ENCODE measurements at places on chromosomes 3 and 15.
A peak's percentile ranks its signal among the peaks of the same experiment; 100 is the strongest.

DNA sequence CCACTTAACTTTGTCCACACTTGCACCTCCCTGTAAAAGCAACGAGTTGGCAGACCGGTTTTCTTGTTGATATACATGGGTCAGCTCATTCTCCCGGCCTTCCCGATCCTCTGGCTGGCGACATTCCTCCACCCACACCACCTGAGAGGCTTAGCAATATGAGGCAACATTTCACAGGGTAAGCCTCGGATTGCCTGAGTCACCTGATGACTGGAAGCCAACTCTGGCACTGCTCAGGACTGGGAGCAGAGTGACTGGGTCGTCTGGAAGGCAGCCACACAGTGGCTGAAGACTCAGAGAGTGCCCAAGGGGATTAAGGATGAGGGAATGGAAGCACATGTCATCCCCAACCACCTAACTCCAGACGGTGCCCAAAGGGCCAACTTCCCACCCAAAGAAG, 9.8 kb downstream of the HOMER2 start:
- DNase-seq: no peak

DNA sequence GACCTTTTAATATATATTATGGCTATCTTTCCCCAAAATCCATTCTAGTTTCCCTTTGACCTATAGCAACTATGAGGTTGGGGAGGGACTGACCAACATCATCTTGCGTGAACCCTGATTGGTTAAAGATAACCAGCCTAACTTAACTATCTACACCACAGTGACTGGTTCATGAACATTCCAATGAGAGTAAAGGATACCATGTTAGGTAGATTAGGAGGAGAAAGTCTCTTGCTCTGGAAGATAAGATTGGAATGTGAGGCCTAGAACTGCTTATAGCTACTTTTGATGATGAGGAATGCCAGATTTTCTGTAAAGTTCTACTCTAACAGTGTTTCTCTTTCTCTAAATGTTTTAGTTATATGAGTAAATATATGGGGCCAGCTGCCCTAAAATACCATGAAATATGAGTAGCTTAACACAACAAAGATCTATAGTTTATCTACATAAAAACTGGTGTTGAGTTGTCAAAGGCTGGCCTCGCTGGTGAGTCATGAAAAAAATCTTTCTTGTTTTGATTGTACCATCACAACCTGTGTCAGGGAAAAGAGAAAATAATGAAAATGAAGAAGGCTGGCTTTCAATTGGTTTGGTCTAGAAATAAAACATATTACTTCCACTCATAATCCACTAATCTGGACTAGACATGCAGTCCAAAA, 481.4 kb downstream of the NSUN3 start:
- no peak for DNase-seq

DNA sequence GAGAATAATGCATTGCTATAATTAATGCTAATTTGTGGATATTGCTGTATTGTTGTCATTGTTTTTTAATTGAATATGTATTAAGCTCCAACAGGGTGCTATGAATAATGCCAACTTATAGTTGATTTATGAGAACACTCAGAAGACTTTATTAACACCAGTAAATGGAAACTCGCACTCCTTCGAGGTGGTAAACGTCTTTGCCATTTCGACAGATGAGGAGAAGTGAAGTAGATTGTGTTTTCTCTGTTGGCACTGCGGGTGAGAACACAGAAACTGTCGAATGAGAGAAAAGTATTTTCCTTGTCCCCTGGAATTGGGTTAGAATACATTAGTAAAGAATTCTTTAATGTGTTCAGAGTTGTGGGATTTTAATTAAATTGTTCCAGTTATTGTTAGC, 354.5 kb downstream of the LPP start:
- DNase-seq: no peak

GRCh38 chr3:185823078-185824044, 1.5 kb downstream of the IGF2BP2 start:
- DNase-seq: peak; percentile 79

DNA sequence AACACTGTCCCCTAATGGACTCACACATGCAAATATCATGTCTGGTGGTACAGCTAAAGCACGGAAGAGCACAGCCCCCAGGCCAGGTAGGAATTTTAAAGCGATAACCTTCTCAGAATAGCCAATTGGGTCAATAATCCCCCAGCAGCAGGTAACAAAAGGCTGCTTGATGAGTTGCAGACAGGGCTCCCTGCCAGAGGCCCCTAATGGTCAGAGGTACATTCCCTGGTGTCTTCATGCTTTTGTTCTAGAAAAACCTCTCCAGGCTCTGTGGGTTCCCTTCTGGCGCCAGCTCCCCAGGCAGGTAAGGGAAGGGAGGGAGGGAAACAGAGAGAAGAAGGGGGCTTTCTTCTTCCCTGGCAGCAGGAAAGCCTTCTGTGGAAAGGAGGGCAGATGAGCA, 43.4 kb upstream of the PRTG start:
- no peak for DNase-seq

- DNase-seq: no peak
Observed at GRCh38 chr3:120416868-120417267, 33.9 kb downstream of the FSTL1 start.

- no peak for DNase-seq
Observed at GRCh38 chr3:188037195-188037718, 116.7 kb upstream of the LPP start.

DNA sequence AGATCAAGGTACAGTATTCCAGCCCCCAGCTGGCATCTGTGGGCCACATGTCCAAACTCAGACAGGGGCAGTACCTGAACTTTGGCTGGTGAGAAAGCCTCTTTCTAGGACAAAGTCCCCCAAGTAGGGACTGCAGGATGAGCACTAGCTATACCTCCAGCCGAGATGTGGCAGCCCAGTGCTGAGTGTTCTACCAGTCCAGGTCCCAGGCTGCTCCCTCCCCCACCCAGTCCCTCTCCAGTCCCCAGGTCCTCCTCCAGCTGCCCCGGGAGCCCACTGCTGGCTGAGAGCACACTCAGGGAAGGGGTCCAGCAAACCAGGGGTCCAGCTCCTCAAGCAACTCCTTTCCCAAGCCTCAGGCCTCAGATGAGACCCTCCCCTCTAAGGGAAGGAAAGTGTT, 1.5 kb downstream of the SLC26A6 start:
- DNase-seq: no peak

DNA sequence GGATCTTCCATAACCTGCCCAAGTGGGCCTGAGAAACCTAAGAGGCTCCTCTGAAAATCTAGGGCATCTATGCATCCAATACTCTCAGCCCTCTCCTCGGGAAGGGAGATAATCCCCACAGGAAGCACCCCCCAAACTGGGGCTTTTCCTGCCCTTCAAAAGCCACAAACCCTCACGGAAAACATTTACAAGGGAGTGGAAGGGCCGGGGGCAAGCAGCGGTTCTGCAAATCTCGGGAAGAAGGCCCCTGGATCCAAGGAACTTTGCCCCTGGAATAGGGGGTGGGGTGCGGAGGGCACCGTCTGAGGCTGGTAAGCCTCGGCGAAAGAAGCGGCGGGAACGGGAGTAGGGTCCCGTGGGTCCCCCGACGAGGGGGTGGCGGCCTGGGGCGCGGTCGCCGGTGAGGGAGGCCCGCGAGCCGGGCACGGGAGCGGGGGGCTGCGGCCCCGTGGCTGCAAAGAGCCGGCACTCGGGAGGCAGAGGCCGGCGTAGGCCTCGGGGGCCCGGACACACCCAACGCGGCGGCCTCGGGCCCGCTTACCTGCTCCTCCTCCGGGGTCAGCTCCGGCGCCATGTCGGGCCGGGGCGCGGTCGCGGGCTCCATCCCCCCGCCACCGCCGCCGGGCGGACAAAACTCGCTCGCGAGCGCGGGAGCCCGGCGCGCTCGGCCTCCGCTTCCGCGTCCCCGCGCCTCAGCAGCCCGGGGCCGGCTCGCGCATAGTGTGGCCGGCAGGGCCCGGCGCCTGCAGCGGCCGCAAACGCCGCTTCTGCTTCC, 755 bp downstream of the PTPN9 start:
- DNase-seq: no peak

GRCh38 chr3:85783291-85783690, 824.5 kb downstream of the CADM2 start:
- no peak for DNase-seq

- peak; percentile 88 for DNase-seq
Observed at GRCh38 chr15:99123713-99124451, 19.0 kb downstream of the SYNM start.

GRCh38 chr3:124469555-124469954, 260.7 kb upstream of the UMPS start:
- DNase-seq: no peak

GRCh38 chr15:80659375-80659774, 35.7 kb upstream of the ABHD17C start:
- DNase-seq: no peak

DNA sequence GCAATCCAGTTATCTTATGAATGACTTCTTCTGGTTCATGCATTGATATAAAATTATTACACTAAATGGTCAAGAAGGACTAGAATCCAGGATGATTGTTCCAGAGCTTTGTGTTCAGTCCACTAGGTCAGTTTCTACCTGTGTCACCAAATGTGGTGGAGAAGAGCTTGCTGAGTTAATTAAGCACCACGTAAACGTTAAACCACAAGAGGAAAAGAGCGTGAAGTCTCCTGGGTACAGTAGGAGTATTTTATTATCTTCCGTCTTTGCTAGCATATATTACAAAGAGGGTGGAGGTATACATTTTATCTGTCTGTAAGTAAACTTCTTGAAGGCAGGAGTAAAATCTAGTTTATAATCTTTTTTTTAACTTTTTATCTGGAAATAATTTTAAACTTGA, 23.5 kb downstream of the CHP1 start:
- DNase-seq: no peak

- no peak for DNase-seq
Observed at GRCh38 chr3:143686638-143687197, 161.6 kb downstream of the SLC9A9 start.

DNA sequence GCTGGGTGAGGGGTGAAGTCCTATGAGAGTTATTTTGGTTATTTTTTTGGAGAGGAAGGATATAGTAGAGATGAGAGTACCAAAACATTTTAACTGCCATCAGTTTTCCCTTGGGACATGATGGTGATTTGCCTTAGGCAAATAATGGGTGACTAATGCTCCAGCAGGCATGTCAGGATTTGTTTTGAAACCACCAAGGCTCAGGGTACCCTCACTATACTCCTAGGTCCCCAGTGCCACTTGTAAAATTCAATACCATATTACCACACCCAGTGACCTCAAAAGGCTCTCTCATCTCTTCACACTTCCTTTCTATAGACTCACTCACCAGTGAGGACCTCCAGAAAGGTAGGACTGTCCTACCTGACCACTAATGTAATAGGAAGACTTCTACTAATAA, 83.6 kb downstream of the WDR72 start:
- DNase-seq: no peak

GRCh38 chr15:49751751-49752150, 130.9 kb downstream of the DTWD1 start:
- no peak for DNase-seq

- DNase-seq: no peak
Observed at GRCh38 chr15:57411945-57412768, 35.9 kb downstream of the CGNL1 start.

- DNase-seq: no peak
Observed at GRCh38 chr15:92661069-92661468, 5.5 kb upstream of the FAM174B start.

- no peak for DNase-seq
Observed at GRCh38 chr3:11954312-11954934, 49.8 kb upstream of the SYN2 start.

DNA sequence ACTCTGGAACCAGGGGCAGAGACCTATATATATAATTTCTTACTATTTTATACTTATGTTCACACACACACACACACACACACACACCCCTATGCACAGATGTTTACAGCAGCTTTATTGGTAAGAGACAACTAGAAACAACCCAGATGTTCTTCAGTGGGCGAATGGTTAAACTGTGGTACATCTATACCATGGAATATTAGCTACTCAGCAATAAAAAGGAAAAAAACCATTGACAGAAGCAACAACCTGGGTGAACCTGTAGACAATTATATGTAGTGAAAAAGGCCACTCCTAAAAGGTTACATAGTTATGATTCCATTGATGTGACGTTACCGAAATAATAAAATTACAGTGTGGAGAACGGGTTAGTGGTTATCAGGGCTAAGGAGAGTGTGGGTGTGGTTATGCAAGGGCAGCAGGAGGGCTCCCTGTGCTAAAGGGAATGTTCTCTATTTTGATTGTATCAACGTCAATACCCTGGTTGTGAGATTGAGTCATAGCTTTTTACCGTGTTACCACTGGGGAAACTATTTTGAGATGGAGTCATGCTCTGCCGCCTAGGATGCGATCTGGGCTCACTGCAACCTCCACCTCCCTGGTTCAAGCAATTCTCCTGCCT, 85.5 kb downstream of the FLNB start:
- DNase-seq: no peak

GRCh38 chr3:125651244-125651643, 55.9 kb upstream of the OSBPL11 start:
- no peak for DNase-seq

- DNase-seq: no peak
Observed at GRCh38 chr3:114216186-114216970, 21.0 kb downstream of the ZNF80 start.

GRCh38 chr3:19506171-19506570, 357.9 kb downstream of the KCNH8 start:
- no peak for DNase-seq

- no peak for DNase-seq
Observed at GRCh38 chr15:96807361-96807760, 476.9 kb downstream of the NR2F2 start.

GRCh38 chr3:49476563-49476962, 6.5 kb downstream of the DAG1 start:
- no peak for DNase-seq

- no peak for DNase-seq
Observed at GRCh38 chr3:54358969-54359694, 236.8 kb downstream of the CACNA2D3 start.

DNA sequence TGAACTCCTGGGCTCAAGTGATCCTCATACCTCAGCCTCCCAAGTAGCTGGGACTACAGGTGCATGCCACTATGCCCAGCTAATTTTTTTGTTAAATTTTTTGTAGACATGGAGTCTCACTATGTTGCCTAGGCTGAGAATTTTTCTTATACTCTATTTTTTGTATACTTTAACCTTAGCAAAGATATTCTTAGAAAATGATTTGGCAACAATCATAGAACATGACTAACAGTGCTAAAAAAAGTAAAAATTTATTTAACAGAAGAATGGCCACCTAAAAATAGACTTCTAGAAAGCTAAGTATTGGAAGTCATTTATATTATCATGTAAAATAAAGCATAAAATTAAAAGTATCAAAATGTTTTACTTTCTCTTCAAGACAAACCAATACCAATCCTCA, 322.3 kb downstream of the PLCL2 start:
- DNase-seq: no peak

DNA sequence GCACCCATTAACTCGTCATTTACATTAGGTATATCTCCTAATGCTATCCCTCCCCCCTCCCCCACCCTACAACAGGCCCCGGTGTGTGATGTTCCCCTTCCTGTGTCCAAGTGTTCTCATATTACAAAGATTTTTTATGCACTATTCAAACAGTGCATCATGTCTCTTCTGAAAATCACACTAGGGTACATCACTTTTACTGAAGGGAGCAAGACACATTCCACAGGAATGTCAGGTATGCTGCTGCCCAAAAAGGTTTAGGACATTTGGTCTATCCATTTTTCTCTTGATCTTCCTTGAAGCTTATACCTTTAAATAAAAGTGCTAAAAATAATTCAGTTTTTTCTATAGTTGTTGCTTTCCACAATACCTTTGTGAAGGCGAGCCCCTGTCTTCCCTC, 9.2 kb upstream of the EPHA3 start:
- no peak for DNase-seq

Data from left forelimb (tissue), 1 donor.